ENCODE measurements at places on chromosomes 16 and 17. TPM values are rescaled to one million over a fixed set of nuclear protein-coding genes. Genes with fewer than 3 reads are reported as not detected.

RRN3 gene
- 29.9 TPM for total RNA-seq

DNA sequence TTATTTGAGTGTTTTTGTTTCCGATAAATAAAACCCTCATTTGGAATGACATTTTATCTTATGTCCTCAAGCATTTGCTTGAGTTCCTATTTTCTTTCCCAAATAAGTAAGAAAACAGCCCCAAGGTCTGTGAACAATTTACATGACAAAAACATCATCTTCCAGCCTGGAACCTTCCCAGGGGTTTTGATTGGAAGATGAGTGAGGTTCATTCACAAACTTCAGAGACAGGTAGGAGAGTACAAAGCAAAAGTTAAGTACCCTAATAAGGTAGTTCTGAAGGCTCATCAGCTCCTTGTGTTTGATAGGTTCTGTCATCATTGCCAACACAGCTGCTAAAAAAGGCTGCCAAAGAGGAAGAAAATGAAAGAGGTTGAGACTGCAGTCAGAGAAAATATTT, 772.8 kb downstream of the CDH8 start:
- H3K4me3 ChIP-seq: no peak overlapping the region
- no peaks in the 10 kb centered on the region for H3K27me3 ChIP-seq
- no peak overlapping the region for H3K27ac ChIP-seq
- H3K4me1 ChIP-seq: no peaks in the 10 kb centered on the region

COX6A2 gene
- total RNA-seq: not detected

DNA sequence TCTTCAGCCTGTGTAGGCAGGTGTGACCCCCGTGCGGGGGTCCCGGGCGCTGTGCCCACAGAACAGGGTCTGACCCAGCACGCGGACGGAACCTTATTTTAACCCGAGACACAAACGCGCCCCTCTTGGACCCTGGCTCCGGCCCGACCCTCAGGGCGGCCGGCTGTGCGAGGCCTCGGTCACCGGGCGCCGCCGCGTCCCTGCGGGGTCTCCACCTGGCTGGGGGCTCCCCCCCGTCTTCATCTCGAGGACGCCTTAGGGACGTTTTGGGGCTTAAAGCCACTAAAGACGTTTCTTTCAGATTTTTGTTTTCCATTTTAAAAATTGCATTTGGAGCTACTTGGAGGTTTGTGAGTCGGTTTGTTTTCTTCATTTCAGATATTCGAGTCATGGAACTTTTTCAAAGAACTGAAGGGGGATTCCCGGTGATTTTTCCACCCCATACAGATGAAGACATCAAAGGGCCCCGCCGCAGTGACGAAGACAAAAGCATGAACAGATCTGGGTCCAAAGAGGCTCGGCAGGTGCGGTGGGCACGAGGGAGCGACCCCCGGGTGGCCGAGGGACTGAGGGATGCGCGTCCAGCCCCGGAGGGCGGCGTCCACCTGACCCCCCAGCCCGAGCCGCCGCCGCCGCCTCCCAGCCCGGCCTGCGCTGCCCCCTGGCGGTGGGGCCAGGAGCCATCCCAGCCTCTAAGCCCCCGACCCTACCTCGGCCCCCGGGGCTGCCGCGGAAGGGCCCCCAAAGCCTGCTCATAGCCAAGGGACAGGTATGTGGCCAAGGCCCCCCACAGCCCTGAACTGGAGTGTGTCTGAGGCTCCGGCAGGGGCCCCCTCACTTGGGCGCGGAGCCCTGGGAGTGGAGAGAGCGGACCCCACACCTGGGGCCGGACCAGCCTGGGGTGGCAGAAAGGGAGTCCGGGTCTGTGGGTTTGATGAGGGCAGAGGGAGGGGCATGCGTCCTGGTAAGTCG, 3.8 kb upstream of the CD7 start:
- DNase-seq: peak; percentile 74
- H3K27me3 ChIP-seq: no peaks in the 10 kb centered on the region
- no peaks in the 10 kb centered on the region for H3K36me3 ChIP-seq
- peaks cover 41% of the 10 kb centered on the region for H3K4me1 ChIP-seq
- peak overlapping the region; percentile 24 for H3K4me3 ChIP-seq

- no peaks in the 10 kb centered on the region for H3K27me3 ChIP-seq
- no peaks in the 10 kb centered on the region for H3K36me3 ChIP-seq
- H3K27ac ChIP-seq: no peak overlapping the region
Observed at GRCh38 chr16:72886346-72886974, 161.5 kb downstream of the ZFHX3 start.

GRCh38 chr16:27340654-27341053, 26.9 kb downstream of the IL4R start:
- DNase-seq: no peak
- no peaks in the 10 kb centered on the region for H3K27me3 ChIP-seq
- H3K36me3 ChIP-seq: peaks cover 68% of the 10 kb centered on the region
- H3K4me1 ChIP-seq: no peaks in the 10 kb centered on the region

DNA sequence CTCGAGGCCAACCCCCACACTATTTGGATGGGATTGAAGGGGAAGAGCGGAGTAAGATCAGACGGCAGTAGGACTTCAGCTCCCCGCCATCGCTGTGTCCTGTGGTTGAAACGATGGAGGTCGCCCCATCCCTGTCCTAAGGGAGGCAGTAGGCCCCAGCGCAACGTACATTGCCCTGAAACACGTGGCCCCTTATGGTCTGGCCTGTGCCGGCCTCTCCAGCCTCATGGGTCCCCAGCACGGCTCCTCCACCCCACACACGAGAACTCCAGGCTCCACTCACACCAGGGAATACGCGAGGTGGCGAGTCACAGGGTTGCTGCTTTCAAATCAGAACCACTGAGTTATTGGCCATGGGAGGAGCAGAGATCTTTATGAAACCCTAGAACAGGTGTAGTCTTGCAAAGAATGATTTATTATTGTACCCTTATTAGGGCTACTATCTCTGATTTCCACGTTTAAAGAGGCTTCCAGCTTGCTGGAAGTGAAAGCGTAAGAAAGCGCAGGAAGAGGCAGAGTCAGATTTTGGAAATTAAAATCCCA, 669 bp upstream of the DCTPP1 start:
- H3K4me3 ChIP-seq: no peak overlapping the region
- H3K27ac ChIP-seq: peak overlapping the region; percentile 88
- peaks cover 20% of the 10 kb centered on the region for H3K4me1 ChIP-seq
- H3K27me3 ChIP-seq: no peaks in the 10 kb centered on the region

RAMP2 gene
- total RNA-seq: not detected

Data from CD4-positive, CD25-positive, alpha-beta regulatory T cell (primary cell).